Right hindlimb (tissue), 1 donor: ENCODE measurements at places on chromosomes 6 and 20.

GRCh38 chr20:3704087-3704486 lies 8.3 kb downstream of the SIGLEC1 start:
- peak; percentile 74 for DNase-seq

DNA sequence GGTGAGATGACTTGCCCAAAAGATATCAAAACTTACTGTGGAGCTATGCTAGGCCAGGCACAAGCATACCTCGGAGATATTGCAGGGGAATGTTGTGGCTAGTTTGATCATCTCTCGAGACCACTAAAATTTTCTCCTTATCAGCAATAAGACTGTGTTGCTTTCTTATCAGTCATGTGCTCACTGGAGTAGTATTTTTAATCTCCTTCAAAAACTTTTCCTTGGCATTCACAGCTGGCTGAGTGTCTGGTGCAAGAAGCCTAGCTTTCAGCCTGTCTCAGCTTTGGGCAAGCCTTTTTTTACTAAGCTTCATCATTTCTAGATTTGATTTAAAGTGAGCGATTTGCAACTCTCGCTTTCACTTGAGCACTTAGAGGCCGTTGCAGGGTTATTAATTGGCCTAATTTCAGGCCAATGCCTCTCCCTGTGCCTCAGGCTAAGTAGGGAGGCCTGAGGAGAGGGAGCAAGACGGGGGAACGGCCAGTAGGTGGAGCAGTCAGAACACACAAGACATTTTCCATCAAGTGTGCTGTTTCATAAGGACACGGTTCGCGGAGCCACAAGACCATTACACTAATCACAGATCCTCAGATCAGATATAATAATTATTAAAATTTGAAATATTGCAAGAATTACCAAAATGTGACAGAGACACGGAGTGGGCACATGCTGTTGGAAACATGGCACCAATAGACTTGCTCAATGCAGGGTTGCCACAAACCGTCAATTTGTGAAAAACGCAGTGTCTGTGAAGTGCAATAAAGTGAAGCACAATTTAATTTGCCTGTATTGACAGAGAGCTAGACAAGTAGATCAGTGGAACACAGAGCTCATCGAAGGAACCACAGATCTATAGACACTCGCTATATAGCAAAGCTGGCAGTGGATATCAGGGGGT lies 106.8 kb upstream of the SIRPG start:
- DNase-seq, result peak; percentile 76

DNA sequence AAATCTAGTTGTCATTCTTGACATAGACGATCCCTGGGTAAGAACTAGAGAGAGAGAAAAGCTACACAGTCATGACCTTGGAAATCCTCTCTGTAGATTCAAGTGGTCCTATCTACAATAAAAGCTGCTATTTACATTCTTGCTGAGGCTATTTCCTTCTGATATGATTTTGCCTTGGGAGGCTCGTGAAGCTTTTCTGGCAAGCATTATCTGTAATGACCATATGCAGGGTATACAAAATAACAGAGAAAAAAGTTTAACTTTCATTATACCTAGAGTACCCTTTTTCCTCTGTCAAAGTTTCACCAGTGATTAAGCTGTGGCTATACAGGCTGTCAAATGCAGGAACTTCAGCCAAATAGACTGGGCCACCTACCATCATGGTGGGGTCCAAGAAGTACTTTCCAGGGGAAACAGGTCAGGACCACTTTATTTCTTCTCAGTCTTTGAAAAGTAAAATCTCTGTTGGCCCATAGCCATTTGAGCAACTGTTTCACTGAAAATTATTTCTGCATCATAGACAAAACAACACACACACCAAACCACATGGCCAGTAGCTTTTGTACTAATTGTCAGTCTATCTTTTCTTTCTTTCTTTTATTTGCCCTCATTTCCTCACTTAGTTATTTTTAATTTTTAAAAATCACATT lies 677.0 kb upstream of the ID4 start:
- no peak for DNase-seq

DNA sequence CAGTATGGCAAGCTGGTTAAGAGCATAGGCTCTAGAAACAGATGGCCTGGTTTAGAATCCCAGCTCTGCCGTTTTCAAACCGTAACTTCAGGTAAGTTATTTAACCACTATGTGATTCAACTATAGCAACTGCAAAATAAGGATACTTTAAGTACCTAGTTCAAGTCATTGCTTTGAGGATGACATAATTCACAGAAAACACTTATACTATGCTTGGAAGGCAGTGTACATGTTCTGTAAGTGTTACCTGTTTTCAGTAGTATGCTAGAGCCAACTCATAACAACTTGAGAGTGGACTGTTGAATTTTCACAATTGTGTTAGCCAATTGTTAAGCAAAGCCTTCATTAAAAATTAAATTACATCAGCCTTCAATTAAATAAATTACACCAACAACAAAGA lies 134.8 kb upstream of the BEND6 start:
- no peak for DNase-seq

DNA sequence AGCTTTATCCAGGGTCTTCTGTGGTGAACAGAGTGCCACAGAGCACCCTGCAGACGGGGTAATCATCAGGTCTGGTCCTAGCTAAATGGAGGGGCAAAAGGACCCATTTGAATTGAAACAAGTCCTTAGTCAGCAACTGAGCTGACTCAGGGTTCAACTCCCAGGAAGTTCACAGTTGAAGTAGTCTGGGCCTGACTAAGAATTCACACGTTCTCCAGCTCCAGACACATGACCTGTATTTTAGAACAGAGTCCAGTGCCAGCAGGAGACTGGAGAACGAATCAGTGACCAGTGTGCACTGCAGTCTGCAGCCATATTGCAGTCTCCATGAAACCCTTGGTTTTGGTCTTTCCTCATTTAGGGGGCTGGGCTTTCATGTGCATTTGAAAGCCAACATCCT lies 85.2 kb downstream of the ELOVL4 start:
- DNase-seq, result no peak

- DNase-seq, result no peak
These were observed 29.9 kb downstream of the NRN1 start for GRCh38 chr6:5976811-5977210.

- DNase-seq, result no peak
These were observed 7.5 kb downstream of the ATG5 start for GRCh38 chr6:106318061-106318460.

DNA sequence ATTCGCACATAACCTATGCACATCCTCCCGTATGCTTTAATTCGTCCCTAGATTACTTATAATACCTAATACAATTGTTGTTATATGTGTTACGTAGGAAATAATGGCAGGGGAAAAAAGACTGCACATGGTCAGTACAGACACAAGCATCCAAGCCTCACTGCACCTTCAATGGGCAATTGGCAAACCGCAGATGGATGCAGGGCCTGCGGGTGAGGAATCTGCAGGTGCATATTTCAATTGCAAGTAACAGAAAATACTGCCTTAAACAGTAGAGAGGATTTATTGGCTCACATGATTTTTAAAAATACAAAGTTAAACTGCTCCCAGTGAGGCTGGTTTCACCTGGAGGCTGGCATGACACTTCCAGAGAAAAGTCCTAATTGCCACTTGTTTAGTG lies 142.1 kb upstream of the MLN start:
- no peak for DNase-seq

GRCh38 chr20:61638802-61639585 lies 386.9 kb downstream of the CDH4 start:
- DNase-seq, result no peak
